MG63 (cell line): ENCODE measurements at places on chromosomes 5 and 9. TPM values are rescaled to one million over a fixed set of nuclear protein-coding genes. Genes with fewer than 3 reads are reported as not detected.
A peak's percentile ranks its signal among the peaks of the same experiment; 100 is the strongest.

DNA sequence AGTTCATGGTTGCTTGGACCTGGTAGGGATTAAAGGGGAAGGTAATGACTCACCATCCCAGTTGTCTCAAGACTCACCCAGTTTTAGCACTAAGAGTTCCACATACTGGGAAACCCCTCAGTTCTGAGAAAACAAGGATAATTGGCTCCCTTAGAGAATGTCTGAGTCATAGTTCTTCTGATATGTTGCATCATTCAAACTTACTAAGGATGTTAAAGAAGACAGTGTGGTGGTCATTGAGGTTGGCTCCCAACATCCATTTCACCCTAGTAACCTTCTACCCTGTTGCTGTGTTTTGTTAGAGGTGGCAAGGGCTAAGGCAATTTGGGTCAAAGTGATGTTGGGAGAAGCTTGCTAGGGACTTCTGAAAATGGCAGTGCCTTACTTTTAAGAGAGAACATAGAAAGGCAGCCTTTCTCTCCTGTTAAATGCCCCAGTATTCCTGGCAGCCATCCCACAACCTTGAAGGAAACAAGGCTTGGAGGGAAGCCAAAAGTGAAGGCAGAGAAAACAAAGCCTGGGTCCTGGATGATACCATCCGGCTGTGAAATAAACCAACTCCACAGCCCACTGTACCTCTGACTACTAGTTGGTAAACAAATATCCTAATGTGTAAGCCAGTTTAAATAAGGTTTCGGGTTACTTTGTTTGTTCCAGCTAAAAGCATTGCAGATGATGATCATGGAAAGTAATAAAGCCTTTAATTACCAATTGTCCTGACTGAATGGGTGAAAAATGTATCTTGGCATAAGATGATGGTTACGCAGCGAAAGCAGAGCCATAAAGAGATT is 80.4 kb upstream of the ADAMTSL1 start:
- DNase-seq = peak; percentile 80

DNA sequence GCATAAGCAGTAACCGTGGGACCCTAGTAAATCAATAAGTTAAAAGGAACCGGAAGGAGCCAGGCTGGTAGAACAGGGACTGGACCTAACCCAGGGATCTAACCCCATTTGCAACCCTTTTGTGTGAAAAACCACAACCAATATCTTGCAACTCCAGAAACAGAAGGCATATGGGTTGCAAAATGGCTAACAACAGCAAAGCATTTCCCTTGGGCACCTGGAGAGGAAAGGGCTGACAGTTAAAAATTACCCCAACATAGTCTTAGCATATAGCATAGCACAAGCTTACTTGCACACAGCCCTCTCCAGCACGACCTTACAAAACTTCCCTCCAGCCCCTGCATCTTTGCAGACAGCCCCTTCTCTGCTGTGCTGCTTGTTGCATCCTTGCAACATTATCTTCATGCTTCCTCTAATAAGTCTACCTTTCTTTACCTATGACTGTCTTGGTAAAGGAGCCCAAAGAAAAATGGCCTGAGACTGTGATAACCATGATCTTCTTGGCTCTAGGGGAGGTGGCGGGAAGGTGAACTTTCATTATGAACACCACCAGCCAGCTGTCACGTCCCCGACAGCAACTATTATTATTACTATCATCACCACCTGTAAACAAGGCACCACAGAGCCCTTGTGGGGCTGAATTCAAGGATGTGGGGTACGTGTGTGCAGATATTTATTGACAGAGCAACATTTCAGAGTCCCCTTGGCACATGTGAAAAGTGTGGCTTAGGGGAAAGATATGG is 49.8 kb downstream of the PRRC1 start:
- no peak for DNase-seq

DNA sequence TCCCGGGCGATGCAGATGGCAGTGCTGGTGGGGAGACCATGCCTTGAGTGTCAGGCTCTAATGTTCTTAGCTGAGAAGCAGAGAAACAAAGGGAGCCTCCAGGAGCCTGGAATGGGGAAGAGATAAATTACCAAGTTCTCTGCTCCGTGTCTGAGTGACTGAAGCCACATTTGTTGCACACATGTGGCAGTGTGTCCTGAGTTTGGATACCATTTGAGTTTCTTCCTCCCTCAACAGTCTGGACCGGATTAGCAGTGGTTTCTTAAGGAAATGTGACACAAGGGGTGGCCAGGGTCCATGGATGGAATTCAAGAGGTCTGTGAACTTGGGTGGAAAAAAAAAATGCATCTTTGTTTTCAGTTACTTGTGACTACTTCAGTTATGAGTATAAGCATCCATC is 50.7 kb upstream of the GARNL3 start:
- no peak for DNase-seq

DNA sequence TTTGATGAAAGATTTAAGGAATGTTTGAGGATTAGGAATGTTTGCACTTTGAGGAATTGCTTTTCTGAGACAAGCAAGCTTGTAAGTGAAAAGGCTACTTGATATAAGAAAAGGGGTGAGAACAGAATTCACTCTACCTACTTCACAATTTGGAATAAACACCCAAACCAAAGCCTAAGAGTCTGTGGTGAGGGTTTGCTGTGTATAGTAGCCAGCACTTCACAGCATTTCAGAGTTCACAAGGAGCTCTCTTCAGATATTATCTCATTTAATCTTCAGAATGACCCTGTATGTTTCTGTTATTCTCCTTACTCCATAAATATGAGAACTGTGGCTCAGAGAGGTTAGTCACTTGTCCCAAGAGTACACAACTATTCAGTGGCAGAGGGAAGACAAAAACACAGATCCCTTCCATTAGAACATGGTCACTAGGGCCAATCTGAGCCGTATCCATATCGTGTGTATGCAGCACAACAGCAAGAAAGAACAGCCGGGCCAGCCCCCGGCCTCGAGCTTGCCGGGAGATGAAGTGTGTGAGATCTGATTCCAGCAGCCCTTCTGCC is 92.4 kb downstream of the FRMD3 start:
- DNase-seq = no peak

DNA sequence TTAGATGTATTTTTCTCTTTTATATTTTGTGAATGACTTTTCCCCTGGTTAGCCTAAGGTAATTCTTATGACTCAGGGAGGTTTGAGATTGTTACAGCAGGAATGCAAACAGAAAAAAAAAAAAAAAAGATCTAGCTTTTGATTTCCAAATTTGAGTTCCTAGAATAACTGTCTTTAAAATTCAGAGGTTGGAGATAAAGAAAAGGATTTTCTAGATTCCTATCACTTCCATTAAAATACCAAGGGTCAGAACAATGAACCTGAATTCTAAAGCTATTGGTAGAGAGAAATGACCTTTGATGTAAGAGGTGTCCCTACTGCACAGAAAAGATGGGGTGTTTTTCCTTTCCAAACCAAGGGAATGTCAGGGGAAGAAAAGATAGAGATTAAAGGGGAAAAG is 262.5 kb downstream of the DOCK8 start:
- no peak for DNase-seq

- DNase-seq = no peak
Observed at GRCh38 chr9:100285080-100285479, 67.7 kb downstream of the TEX10 start.

- DNase-seq = no peak
Observed at GRCh38 chr5:19235101-19235584, 752.9 kb downstream of the CDH18 start.

DNA sequence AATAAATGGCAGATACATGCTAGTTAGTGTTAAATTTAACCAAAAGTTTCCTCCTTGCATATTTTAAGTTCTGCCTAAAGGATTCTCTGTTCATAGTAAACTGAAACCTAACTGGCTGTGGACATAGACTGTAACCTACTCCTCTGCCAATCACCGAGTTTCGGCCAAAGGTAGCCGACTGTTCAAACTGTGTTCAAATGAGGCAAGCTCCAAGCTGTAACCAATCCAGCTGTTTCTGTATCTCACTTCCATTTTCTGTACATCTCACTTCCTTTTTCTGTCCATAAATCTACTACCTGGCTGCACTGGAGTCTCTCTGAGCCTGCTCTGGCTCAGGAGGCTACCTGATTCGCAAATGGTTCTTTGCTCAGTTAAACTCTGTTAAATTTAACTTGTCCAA is 44.1 kb downstream of the KCNV2 start:
- no peak for DNase-seq

DNA sequence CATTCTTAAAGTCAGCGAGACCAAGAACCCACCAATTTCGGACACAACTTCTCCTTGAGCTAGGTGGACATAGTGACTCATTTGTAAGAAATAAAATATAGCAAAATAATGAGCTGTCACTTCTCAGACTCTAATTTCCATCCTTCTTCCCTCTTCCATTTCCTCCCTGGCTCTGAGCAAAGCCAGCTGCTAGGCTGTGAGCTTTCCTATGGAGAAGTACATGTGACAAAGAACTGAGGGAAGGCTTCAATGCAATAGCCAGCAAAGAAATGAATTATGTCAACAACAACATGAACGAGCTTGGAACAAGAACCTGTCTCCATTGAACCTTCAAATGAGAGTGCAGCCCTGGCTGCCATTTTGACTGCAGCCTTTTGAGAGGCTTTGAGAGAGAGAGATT is 25.9 kb upstream of the SELENOP start:
- no peak for DNase-seq

DNA sequence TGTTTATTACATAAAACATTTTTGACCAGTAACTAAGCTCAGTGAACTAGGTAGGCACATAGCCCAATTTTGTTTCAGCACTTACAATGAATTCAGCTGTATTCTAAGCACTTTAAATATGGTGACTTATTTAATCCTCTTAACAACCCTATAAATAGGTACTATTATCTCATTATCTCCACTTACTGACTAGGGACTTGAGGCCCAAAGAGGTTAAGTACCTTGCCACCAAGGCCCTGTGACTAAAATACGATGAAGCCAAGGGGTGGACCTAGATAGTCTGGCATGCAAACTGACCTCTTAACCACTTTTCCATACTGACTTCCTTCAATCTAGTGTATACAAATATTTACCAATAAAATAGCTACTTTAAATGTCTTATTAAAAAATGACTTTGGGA is 266.4 kb downstream of the ZNF608 start:
- DNase-seq = no peak

GRCh38 chr5:65695896-65696295 is 26.0 kb downstream of the SGTB start:
- no peak for DNase-seq

- no peak for DNase-seq
Observed at GRCh38 chr9:3007326-3007725, 163.4 kb upstream of the PUM3 start.

DNA sequence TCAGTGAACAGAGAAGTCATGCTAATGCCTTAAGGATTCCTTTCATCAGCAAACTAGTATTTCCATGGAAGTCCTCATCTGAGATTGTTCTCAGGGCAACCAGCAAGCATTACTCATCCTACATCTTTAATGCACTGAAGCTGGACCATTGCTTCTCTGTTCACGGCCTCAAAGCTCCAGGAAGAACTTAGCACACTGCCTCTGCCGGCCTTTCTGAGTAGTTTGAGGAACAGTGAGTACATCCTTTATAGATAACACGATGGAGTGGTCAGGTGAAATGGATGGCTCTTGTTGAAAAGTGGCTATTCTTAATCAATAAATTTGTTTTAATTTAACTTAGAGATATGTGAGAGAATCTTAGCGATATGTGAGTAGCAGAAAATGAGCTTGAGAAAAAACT is 35.8 kb downstream of the MEGF10 start:
- no peak for DNase-seq

- no peak for DNase-seq
Observed at GRCh38 chr5:62938927-62939326, 360.3 kb downstream of the LRRC70 start.

GRCh38 chr9:110148384-110148783 is 59.6 kb downstream of the C9orf152 start:
- DNase-seq = no peak

GRCh38 chr5:173665326-173665725 is 48.9 kb upstream of the BOD1 start:
- no peak for DNase-seq

DNA sequence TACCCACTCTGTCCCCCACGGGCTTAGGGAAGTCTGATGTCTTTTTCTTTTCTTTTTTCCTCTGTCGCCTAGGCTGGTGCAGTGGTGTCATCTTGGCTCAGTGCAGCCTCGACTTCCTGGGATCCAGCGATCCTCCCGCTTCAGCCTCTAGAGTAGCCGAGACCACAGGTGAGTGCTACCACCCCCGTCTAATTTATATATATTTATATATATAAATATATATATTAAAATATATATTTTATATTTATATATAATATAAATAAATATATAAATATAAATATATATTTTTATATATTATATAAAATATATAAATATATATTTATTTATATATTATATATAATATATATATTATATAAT is 3.3 kb upstream of the ANXA2R start:
- DNase-seq = no peak

DNA sequence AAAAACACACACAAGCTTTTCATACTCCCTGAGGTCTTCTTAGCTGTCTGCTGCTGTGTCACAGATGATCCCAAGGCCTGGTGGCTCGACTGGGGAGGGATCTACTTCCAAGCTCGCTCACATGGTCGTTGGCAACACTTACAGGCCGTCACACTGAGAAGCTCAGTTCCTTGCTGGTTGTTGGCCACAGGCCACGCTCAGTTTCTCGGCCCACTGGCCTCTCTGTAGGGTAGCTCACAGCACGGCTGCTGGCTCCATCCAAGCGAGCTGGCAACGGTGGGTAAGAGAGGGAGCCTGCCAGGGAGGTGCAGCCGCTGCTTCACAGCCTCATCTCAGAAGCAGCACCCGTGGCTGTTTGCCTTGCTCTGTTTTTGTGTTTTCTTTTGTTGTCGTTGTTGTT is 43.8 kb upstream of the GFPT2 start:
- peak; percentile 26 for DNase-seq

GRCh38 chr5:138549414-138549813 is 6.4 kb upstream of the ETF1 start:
- no peak for DNase-seq

The GABRB2 gene
- not detected in 2 replicates for total RNA-seq

The HRH2 gene
- total RNA-seq = not detected in 2 replicates

The IL7R gene
- total RNA-seq = 3.4 and 3.6 TPM in 2 replicates

The SLC45A2 gene
- total RNA-seq = not detected in 2 replicates

The STK10 gene
- 8.0 and 8.4 TPM in 2 replicates for total RNA-seq

The SLC4A9 gene
- not detected in 2 replicates for total RNA-seq

The ZNG1A gene
- total RNA-seq = 9.5 and 12.3 TPM in 2 replicates

The RNF208 gene
- not detected in 2 replicates for total RNA-seq

The TEX48 gene
- not detected in 2 replicates for total RNA-seq

The LCN9 gene
- total RNA-seq = not detected in 2 replicates

The DNAJC18 gene
- not detected in 2 replicates for total RNA-seq

The TMEM171 gene
- 0.96 and 4.3 TPM in 2 replicates for total RNA-seq

The MARCOL gene
- not detected in 2 replicates for total RNA-seq

The NR4A3 gene
- total RNA-seq = not detected in 2 replicates

The SLC6A7 gene
- total RNA-seq = not detected in 2 replicates

The MEIKIN gene
- not detected in 2 replicates for total RNA-seq

The F12 gene
- 1.3 and 2.3 TPM in 2 replicates for total RNA-seq

The ZNF300 gene
- total RNA-seq = not detected in 2 replicates

The SEMA5A gene
- 22.3 and 27.9 TPM in 2 replicates for total RNA-seq

The C9 gene
- not detected in 2 replicates for total RNA-seq
